A549 treated with GW870086 at 1 μM for 4 hours (cell line): ENCODE measurements at places on chromosomes 2 and 18. TPM values are rescaled to one million over a fixed set of nuclear protein-coding genes. Genes with fewer than 3 reads are reported as not detected.

Gene NT5DC4
- not detected in 5 replicates for total RNA-seq

Gene NOL4
- total RNA-seq, result not detected in 5 replicates

Gene GREB1L
- total RNA-seq, result 1.8 to 4.5 TPM (median 3.4 TPM) in 5 replicates

Gene COLEC11
- 0.53 to 0.82 TPM (median 0.63 TPM) in 5 replicates for total RNA-seq

Gene CERKL
- total RNA-seq, result 0.13 to 0.51 TPM (median 0.23 TPM) in 5 replicates

Gene EVX2
- not detected in 5 replicates for total RNA-seq

Gene CHST10
- total RNA-seq, result 14.6 to 16.7 TPM (median 15.2 TPM) in 5 replicates
